Large intestine (tissue), 12 donors: ENCODE measurements at places on chromosomes 7 and 10. TPM values are rescaled to one million over a fixed set of nuclear protein-coding genes. Genes with fewer than 3 reads are reported as not detected.

- DNase-seq, result no peak
Measured at GRCh38 chr10:47261121-47261520, 38.9 kb upstream of the GDF10 start.

- no peak for DNase-seq
Measured at GRCh38 chr10:98326621-98327027, 58.6 kb upstream of the LOXL4 start.

Gene OR9A2
- polyA plus RNA-seq, result not detected

Gene AKR1C4
- 0.39 TPM for polyA plus RNA-seq

DNA sequence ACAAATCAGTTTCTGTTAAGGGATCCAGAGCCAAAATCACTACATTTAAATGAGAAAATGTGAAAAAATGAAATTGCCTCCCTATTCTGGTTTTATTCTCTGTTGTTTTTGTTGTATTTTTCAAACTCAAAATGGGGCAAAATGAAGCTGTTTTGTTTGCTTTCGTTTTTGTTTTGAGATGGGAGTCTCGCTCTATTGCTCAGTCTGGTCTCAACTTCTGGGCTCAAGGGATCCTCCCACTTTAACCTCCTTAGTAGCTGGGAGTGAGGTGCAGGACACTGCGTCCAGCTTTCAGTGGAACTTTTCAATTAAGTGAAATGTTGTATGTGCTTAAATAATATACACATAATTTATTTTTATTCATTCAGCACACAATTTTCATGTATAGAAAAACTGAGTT, 205.0 kb downstream of the SORCS1 start:
- DNase-seq, result no peak
